Right atrium auricular region (tissue), 2 donors: ENCODE measurements at places on chromosomes 7 and 10. TPM values are rescaled to one million over a fixed set of nuclear protein-coding genes. Genes with fewer than 3 reads are reported as not detected.

DNA sequence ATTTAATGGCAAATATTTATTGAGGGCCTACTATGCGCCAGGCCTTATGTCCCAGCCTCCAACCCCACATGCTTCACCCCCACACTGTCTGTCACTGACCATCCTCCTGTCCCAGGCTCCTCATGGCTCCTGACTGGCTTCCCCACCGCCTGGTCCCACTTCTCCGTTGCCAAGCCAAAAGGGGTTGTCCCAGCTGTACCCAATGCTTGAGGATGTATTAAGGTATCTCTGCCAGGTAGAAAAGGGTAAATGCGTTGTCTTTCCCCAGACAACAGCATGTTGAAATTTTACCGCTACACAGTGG, 168.8 kb upstream of the FRMD4A start:
- H3K4me3 ChIP-seq = no peak overlapping the region
- no peaks in the 10 kb centered on the region for H3K4me1 ChIP-seq
- DNase-seq = no peak
- no peaks in the 10 kb centered on the region for H3K36me3 ChIP-seq

DNA sequence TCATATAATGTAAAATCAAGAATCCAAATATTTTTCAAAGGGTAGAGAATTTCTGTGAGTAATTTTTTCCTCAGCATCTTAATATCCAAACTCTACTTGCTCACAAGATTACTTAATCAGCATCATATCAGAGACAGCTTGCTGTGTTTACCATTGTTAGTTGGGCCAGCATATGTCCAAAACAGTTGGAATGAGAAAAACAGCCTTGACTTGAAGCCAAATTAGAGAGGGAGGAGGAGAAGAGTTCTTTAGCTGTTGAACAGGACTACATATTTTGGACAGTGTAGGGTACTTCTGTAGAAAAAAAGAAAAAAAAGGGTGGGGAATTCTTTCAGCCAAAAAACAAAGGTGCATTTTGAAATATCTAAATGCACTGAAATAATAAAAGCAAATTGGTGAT, 69.8 kb downstream of the HDAC9 start:
- no peak for DNase-seq
- H3K4me1 ChIP-seq = no peaks in the 10 kb centered on the region
- H3K4me3 ChIP-seq = no peak overlapping the region
- no peak overlapping the region for H3K27ac ChIP-seq
- H3K36me3 ChIP-seq = no peaks in the 10 kb centered on the region

DNA sequence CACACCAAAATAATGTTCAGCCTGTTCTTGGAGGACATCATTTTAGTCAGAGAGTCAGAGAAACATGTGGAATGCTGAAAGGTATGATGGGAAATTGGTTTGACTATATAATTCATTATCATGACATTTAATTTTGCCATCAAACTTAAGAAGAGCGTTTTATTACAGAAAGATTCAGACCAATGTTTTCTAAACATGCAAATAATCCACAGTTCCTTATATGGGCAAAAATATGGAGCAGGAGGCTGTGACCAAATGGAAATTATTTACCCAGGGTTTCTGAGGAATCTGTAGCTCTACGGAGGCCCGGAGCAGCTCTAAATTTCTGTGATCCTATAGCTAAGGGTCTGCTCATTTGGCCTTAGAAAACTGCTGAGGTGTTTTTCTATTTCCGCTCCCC, 33.2 kb downstream of the LAMB4 start:
- no peak overlapping the region for H3K27ac ChIP-seq
- H3K4me3 ChIP-seq = no peak overlapping the region
- no peaks in the 10 kb centered on the region for H3K27me3 ChIP-seq
- no peak for DNase-seq
- no peaks in the 10 kb centered on the region for H3K4me1 ChIP-seq

The MSMB gene
- not detected for total RNA-seq
